ENCODE measurements at places on chromosomes 3 and 15.
A peak's percentile ranks its signal among the peaks of the same experiment; 100 is the strongest.

DNA sequence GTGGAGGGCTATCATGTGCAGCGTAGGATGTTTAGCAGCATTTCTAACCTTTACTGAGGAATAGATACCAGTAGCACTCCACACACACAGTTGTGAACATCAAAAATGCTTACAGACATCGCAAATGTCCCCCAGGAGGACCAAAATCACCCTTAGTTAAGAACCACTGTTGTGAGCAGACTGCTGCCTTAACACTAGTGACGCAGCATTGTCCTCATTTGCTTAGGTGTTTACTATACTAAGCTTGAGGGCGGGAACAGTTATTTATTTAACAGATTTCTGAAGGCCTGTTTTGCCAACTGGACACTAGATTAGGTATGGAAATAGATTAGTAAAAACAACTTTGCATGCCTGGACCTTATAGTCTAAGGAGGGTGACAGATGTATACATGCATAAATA, 2.3 kb downstream of the PPP2R3A start:
- no peak for DNase-seq

GRCh38 chr15:66877477-66878271, 175.6 kb downstream of the SMAD6 start:
- no peak for DNase-seq

DNA sequence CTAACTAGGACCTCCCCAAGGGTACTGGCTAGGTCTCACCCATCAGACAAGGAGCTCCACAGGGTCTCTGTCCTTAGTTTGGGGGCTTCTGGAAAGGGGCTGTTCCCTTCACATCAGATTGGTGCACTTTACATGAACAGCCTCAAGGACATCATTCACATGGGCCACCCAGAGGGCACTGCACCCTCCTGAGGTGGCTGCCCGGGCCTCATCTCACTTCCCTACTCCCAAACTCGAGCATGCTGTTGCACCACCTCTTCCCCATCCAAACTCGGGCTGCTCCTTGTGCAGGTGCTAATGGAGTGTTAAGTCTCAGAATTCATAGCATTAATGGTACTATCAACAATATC, 48.1 kb downstream of the RAB11A start:
- DNase-seq: no peak

- no peak for DNase-seq
These were observed 140.7 kb downstream of the VPS8 start for GRCh38 chr3:184952671-184953070.

DNA sequence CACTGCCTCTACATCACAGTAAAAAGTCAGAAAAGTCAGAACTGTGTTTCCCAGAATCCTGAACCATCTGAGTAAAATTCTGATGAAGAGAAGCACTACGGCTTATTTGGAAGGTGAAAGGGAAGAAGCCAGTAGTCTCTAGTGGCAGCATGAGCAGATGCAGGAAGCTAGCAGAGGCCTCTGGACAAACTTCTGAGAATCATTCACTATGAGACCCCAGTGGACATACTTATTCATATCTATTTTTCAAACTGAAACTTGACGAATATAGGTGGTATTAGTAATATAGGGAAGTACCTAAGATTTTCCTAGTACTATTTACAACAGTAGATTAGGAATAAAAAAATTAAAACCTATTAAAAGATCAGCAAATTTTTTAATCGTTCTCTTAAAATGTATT, 272.8 kb upstream of the TTC14 start:
- DNase-seq: no peak

- DNase-seq: no peak
These were observed 30.8 kb upstream of the SLC41A3 start for GRCh38 chr3:126114443-126115386.

- DNase-seq: peak; percentile 25
These were observed 160.7 kb downstream of the STAC start for GRCh38 chr3:36540888-36541518.

DNA sequence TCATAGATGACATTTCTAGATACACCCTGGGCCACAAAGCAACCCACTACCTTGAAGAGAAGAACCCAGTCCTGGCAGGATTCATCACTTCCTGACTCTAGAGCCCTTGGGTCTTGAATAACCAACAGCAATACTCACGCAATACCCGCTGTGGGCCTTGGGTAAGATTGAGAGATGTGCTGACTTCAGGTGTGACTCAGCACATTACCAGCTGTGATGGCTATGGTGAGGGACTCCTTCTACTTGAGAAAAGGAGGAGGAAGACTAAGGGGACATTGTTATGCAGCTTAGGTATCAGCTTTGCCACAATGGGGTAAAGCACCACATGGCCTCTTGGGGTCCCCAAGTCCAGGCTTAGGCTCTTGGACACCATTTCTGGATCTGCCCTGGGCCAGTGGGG, 14.9 kb downstream of the C3orf33 start:
- no peak for DNase-seq

DNA sequence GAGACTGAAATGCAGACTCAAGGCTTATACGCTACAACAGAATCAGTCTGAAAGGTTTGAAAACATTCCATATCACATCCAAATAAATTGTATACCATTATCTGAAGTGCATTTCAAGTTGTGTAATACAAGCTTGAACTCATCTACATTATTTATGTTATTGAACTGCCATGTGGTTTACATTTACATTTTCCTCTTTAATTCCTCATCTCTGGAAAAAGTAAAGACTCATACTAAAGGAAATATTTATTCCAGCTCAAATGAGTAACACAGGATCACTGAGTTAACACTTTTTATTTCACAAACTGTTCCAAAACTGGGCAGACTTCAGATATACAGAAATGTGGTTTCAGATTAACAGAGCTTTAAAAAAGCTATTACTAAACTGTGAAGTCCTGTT, 282.5 kb downstream of the ULK4 start:
- no peak for DNase-seq

GRCh38 chr3:17985658-17986347, 243.4 kb upstream of the TBC1D5 start:
- no peak for DNase-seq

DNA sequence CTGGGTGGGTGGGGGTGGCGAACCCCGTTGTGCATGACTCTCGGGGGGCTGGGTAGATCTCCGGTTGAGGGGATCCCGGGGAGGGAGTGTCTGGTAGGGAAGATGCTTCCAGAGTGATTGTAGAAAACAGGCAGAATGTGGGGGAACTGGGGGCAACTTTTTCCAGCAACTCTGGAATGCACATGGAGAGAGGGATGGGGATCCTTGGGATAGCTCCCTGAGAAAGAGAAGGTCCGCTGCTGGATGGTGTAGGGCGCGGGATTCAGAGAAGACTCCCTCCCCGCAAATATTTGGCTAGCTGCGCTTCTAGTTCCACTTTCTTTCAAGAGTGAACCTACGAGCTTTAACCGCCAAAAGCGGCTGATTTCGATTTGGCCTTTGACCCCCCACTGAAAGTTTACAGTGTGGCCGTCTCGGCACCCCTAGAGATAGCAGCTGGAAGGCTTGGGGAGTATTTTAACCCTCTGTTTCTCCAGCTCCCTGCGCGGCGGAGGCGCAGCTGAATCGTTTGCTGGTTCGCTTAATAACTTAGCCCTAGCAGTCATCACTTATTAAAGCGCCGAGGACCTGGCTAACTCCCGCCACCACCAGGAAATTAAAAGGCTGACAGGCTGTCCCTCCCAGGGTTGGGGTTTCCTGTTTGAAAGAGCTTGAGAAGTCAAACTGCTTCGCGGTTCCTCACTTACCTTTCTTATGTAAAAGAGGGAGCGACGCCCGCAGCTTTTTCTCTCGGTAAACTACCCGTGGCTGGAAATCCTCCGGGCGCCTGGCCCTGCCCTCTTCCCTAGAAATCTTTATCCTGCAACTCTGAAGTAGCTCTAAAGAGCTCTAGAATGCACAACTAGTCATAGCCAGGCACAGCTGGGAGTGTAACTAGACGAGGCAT, 1.2 kb downstream of the PHLDB2 start:
- DNase-seq: peak; percentile 68

DNA sequence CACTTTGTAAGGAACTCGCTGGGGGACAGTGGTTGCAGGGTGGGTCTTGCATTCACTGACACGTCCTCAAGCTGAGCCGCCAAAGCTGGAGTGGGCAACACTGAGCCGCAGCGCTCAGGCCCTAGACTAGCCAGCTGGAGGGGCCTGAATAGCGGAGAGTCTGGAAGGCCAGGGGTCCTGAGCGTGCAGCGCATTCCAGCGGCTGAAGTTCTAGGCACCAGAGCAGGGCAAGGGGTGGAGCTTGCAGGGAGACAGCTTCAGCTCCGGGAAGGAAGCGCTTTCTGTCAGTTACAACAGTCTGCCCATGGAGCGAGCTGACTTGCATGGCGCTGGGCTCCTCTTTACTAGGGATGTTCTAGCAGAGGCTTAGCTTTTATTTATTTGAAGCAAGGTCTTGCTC, 2.7 kb downstream of the MAP6D1 start:
- DNase-seq: no peak

Data from Kasumi-1 (cell line).